ENCODE measurements at places on chromosomes 3 and 15.
A peak's percentile ranks its signal among the peaks of the same experiment; 100 is the strongest.

- no peaks in the 10 kb centered on the region for H3K27me3 ChIP-seq
- no peak overlapping the region for H3K27ac ChIP-seq
- peaks cover 38% of the 10 kb centered on the region for H3K36me3 ChIP-seq
- H3K4me3 ChIP-seq: no peak overlapping the region
- H3K4me1 ChIP-seq: no peaks in the 10 kb centered on the region
Observed at GRCh38 chr3:38254872-38255271, 10.7 kb upstream of the SLC22A13 start.

DNA sequence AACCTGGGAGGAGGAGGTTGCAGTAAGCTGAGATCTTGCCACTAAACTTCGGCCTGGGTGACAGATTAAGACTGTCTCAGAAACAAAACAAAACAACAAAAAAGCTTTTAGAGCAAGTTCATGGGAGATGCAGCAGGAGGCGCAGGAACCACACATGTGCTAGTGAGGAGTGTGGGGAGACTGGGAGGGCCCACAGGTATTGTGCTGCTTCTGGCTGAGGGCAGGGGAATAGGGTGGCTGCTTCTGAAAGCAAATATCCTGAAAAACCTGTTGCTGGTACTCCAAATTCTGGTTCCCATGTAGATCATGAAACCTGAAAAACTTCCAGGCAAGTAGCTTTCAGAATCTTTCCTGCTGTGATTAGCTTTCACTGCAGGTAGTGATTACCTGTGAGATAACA is 22.1 kb downstream of the TYRO3 start:
- H3K27me3 ChIP-seq: peaks cover 5% of the 10 kb centered on the region
- H3K36me3 ChIP-seq: no peaks in the 10 kb centered on the region
- no peak overlapping the region for H3K27ac ChIP-seq
- H3K4me3 ChIP-seq: no peak overlapping the region
- no peak for DNase-seq
- peaks cover 4% of the 10 kb centered on the region for H3K4me1 ChIP-seq

- no peak overlapping the region for H3K4me3 ChIP-seq
- H3K27me3 ChIP-seq: no peaks in the 10 kb centered on the region
- no peak for DNase-seq
- no peaks in the 10 kb centered on the region for H3K4me1 ChIP-seq
Observed at GRCh38 chr3:64104691-64105111, 81.4 kb upstream of the PSMD6 start.

GRCh38 chr15:78977091-78977571 is 32.3 kb upstream of the CTSH start:
- H3K36me3 ChIP-seq: no peaks in the 10 kb centered on the region
- DNase-seq: no peak
- H3K4me3 ChIP-seq: no peak overlapping the region
- H3K27ac ChIP-seq: no peak overlapping the region
- peaks cover 3% of the 10 kb centered on the region for H3K4me1 ChIP-seq

DNA sequence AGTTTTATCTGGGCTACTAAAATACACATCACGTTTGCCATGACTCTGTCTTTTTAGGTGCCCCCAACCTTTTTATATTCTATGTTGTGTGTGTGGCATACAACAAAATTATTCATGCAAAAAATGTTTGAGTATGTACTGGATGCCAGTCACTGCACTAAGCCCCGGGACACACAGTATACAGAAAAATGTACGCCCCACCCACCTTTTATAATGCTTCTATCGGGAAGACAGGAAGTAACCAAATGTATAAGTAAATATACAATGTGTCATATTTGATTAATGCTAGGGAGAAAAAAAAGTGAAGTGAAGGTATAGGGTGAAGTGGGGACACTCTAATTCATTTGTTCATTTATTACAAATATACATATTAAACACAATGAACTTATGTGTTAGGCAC is 503.4 kb upstream of the MDFIC2 start:
- no peak overlapping the region for H3K27ac ChIP-seq
- H3K36me3 ChIP-seq: no peaks in the 10 kb centered on the region
- H3K4me3 ChIP-seq: no peak overlapping the region
- no peaks in the 10 kb centered on the region for H3K4me1 ChIP-seq
- DNase-seq: no peak

DNA sequence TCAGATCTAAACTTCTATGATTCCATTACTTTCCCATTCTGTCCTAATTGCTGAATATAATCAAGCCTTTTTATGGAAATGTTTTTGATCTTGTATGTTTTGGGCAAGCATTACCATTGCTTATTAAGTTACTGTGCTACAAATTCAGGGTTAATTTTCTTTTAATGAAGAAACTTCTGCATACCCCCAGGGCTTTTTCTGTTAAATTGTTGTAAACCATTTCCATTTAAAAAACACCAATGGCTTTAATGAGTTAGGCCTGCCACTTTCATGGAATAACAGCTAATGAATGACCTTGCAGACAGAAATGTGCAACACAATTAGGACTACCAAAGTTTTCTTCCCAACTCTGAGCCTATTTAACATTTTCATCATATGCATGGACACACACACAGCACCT is 150.0 kb downstream of the DIPK2A start:
- H3K27ac ChIP-seq: no peak overlapping the region
- H3K36me3 ChIP-seq: no peaks in the 10 kb centered on the region
- no peak for DNase-seq

- H3K4me1 ChIP-seq: no peaks in the 10 kb centered on the region
- no peak for DNase-seq
- H3K27ac ChIP-seq: no peak overlapping the region
- H3K36me3 ChIP-seq: no peaks in the 10 kb centered on the region
Observed at GRCh38 chr15:49918121-49918520, 200.9 kb downstream of the ATP8B4 start.

- peaks cover 36% of the 10 kb centered on the region for H3K4me1 ChIP-seq
- peaks cover 34% of the 10 kb centered on the region for H3K36me3 ChIP-seq
- H3K27ac ChIP-seq: peak overlapping the region; percentile 100
Observed at GRCh38 chr15:43792761-43793476, 799 bp downstream of the SERF2 start.

- peak overlapping the region; percentile 59 for H3K4me3 ChIP-seq
- peak overlapping the region; percentile 79 for H3K27ac ChIP-seq
- no peaks in the 10 kb centered on the region for H3K36me3 ChIP-seq
- no peaks in the 10 kb centered on the region for H3K27me3 ChIP-seq
Observed at GRCh38 chr3:32952369-32953077, 1.1 kb downstream of the CCR4 start.

GRCh38 chr15:48672206-48672605 is 26.7 kb upstream of the FBN1 start:
- no peak overlapping the region for H3K4me3 ChIP-seq
- no peaks in the 10 kb centered on the region for H3K27me3 ChIP-seq
- no peaks in the 10 kb centered on the region for H3K36me3 ChIP-seq
- DNase-seq: no peak
- no peak overlapping the region for H3K27ac ChIP-seq
- no peaks in the 10 kb centered on the region for H3K4me1 ChIP-seq

- DNase-seq: no peak
- no peak overlapping the region for H3K27ac ChIP-seq
- H3K4me1 ChIP-seq: no peaks in the 10 kb centered on the region
- H3K36me3 ChIP-seq: no peaks in the 10 kb centered on the region
Observed at GRCh38 chr3:128592864-128593263, 57.8 kb downstream of the RPN1 start.

DNA sequence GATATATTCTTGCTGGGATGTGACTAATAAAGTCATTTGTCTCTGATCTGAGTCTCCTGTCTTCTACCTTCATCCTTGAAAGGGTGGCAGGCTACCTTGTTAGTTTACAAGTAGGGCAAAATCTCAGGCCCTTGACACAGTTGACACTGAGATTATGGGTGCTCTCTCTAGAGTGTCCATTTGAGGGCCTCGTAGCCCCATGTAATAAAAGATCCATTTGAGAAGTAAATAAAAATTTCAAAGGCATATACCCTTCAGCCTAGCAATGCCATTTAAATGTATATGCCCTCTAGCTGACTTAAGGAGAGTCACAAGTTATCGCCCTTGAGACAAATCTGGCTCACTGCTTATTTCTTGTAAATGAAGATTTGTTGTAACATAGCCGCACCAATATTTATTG is 98.6 kb downstream of the TCF12 start:
- H3K27me3 ChIP-seq: no peaks in the 10 kb centered on the region
- no peak overlapping the region for H3K27ac ChIP-seq
- H3K4me1 ChIP-seq: peaks cover 5% of the 10 kb centered on the region
- DNase-seq: no peak
- H3K4me3 ChIP-seq: no peak overlapping the region

GRCh38 chr3:120198305-120198878 is 86.6 kb downstream of the GPR156 start:
- no peaks in the 10 kb centered on the region for H3K4me1 ChIP-seq
- H3K27me3 ChIP-seq: no peaks in the 10 kb centered on the region
- H3K4me3 ChIP-seq: no peak overlapping the region
- no peak for DNase-seq
- H3K36me3 ChIP-seq: no peaks in the 10 kb centered on the region
- H3K27ac ChIP-seq: no peak overlapping the region

- no peak overlapping the region for H3K4me3 ChIP-seq
- H3K4me1 ChIP-seq: no peaks in the 10 kb centered on the region
- H3K27me3 ChIP-seq: no peaks in the 10 kb centered on the region
- H3K27ac ChIP-seq: no peak overlapping the region
- no peak for DNase-seq
- no peaks in the 10 kb centered on the region for H3K36me3 ChIP-seq
Observed at GRCh38 chr3:145716519-145716918, 444.5 kb downstream of the PLOD2 start.

DNA sequence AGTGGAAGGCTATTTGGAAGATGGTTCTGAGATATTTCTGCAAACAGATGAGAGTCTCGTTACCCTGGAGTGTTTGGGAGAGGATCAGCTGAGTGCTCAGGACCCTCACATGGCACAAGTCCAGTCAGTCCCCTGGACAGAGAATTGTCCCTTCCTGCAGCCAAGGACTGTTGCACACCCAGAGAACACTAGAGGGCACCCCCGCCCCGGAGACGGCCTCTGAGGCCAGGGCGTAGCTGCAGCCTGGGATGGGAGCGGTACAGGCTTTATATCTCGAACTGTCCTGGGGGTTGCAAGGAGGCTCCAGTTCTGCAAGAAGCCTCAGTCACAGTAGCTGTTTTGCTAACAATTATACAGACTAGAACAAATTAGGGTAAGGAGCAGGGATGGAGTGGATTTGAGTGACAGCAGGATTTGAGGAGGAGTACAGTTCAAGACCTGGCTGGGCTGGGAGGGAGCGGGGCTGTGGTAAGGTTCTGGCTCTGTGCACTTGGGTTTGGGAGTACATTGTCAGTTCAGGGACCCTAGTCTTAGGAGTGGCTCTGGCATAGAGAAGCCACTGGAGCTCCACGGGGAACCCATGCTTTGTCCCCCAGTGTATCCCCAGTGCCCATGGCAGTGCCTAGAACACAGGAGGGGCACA is 67.6 kb upstream of the HACD2 start:
- no peak overlapping the region for H3K27ac ChIP-seq
- no peak overlapping the region for H3K4me3 ChIP-seq
- H3K4me1 ChIP-seq: no peaks in the 10 kb centered on the region
- no peaks in the 10 kb centered on the region for H3K27me3 ChIP-seq

GRCh38 chr3:159877924-159878323 is 110.7 kb upstream of the IL12A start:
- H3K27ac ChIP-seq: no peak overlapping the region
- no peak for DNase-seq
- H3K27me3 ChIP-seq: no peaks in the 10 kb centered on the region
- no peak overlapping the region for H3K4me3 ChIP-seq

- no peaks in the 10 kb centered on the region for H3K36me3 ChIP-seq
- H3K27me3 ChIP-seq: no peaks in the 10 kb centered on the region
- DNase-seq: no peak
Observed at GRCh38 chr3:9911863-9912262, 5.0 kb upstream of the IL17RC start.

DNA sequence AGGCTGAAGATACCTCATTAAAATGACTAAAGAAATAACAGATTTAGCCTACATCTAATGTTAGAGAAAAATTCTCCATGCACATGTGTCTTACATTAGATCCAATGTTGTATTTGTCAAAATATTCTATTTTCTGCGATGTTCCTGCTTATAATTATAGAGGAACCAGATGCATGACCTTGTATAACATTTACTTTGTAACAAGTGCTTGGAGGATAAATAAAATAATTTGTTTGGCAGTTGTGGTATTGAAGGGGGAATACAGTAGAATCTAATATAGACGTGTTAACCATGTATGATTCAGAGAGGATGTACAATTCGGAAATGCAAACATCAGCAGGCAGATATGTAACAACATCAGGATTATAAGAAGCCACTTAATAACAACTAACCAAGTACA is 922.2 kb downstream of the TUSC7 start:
- H3K27me3 ChIP-seq: no peaks in the 10 kb centered on the region
- no peak for DNase-seq
- H3K36me3 ChIP-seq: no peaks in the 10 kb centered on the region

- no peaks in the 10 kb centered on the region for H3K4me1 ChIP-seq
- no peaks in the 10 kb centered on the region for H3K36me3 ChIP-seq
- no peak for DNase-seq
- H3K27me3 ChIP-seq: no peaks in the 10 kb centered on the region
- no peak overlapping the region for H3K27ac ChIP-seq
- no peak overlapping the region for H3K4me3 ChIP-seq
Observed at GRCh38 chr15:83088876-83089275, 18.6 kb upstream of the TM6SF1 start.

GRCh38 chr15:46365572-46365971 is 730.7 kb downstream of the SQOR start:
- H3K4me1 ChIP-seq: no peaks in the 10 kb centered on the region
- H3K36me3 ChIP-seq: no peaks in the 10 kb centered on the region
- no peak for DNase-seq
- no peak overlapping the region for H3K27ac ChIP-seq
- H3K27me3 ChIP-seq: no peaks in the 10 kb centered on the region

DNA sequence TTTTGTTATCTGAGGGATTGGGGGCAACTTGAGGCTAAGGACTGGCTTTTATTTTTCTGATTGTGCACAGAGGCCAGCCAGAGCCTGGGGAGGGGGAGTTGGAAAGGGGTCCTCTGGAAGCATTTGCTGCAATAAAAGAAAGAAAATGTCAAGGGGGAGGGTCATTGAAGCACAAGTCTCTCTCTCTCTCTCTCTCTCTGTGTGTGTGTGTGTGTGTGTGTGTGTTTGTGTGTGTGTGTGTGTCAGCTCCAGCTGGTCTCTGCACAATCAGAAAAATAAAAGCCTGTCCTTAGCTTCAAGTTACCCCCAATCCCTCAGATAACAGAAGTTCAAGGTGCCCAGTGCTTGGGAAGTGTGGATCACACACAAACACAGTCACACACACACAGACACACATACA is 52.1 kb upstream of the CCDC174 start:
- H3K27ac ChIP-seq: no peak overlapping the region
- H3K4me1 ChIP-seq: no peaks in the 10 kb centered on the region
- H3K4me3 ChIP-seq: no peak overlapping the region
- no peak for DNase-seq
- no peaks in the 10 kb centered on the region for H3K36me3 ChIP-seq
- H3K27me3 ChIP-seq: peaks cover 30% of the 10 kb centered on the region

DNA sequence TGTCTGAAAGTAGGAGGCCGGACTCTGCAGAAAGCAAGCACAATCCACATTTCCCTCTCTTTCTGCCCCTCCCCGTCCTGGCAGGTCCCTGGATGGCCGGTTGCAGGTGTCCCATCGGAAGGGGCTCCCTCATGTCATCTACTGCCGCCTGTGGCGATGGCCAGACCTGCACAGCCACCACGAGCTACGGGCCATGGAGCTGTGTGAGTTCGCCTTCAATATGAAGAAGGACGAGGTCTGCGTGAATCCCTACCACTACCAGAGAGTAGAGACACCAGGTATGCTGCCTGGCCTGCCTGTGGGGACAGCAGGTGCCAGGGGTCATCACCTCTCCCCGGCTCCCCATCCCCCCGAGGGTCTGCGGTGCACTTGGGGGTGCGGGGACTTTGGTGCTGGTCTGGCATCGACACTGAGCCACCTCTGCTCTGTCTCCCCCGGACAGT is 89.6 kb downstream of the AAGAB start:
- H3K27ac ChIP-seq: no peak overlapping the region
- H3K27me3 ChIP-seq: no peaks in the 10 kb centered on the region
- H3K4me3 ChIP-seq: no peak overlapping the region
- DNase-seq: no peak
- peaks cover 6% of the 10 kb centered on the region for H3K4me1 ChIP-seq

Data from CD4-positive, alpha-beta memory T cell (primary cell).